Muscle of arm (tissue), 14 donors: ENCODE measurements at places on chromosomes 6 and 20. TPM values are rescaled to one million over a fixed set of nuclear protein-coding genes. Genes with fewer than 3 reads are reported as not detected.

GRCh38 chr6:20319520-20320357, 81.9 kb upstream of the E2F3 start:
- DNase-seq, result peak; percentile 10

- DNase-seq, result no peak
Observed at GRCh38 chr6:106977246-106977645, 2.7 kb upstream of the CD24 start.

DNA sequence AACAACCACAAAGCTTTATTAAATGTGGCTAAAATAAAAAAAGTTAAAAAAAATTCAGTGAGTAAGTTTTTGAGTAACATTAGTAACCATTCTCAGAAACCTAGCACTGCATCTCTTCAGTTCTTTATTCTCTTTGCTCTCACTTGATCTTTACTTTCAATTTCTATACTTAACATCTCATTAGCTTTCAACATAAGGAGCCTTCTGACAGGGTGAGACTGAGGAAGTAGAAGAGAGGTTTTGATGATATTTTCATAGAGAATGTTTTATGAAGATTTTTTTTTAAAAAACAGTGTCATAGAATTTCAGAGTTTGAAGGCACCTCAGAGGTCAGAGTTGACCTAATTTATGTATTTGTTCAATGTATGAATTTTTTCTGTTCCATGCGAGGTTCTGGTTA, 60.8 kb downstream of the FAM83B start:
- no peak for DNase-seq

- no peak for DNase-seq
Observed at GRCh38 chr6:52527436-52527835, 49.4 kb downstream of the TRAM2 start.

DNA sequence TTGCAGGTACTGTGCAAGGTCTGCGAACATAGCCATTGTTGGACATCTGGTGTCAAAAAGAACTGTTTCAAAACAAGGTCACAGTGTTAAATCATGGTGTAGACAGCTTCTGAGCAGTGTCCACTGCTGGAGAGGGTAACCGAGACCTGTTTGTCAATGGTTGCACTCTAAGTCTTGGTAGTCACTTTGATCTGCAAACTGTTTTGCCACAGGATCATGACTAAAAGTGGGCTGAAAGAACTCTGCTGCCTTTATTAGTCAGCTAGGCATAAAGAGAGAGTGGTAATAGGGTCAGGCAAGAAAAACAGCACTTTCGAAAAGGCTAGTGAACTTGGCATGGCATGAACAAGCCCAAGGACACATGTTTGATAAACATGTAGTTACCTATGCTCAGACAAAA, 552.3 kb upstream of the CITED2 start:
- DNase-seq, result no peak

GRCh38 chr20:50883856-50884255, 47.4 kb downstream of the ADNP start:
- no peak for DNase-seq

- DNase-seq, result no peak
Observed at GRCh38 chr6:128070406-128070805, 169.5 kb upstream of the THEMIS start.

- no peak for DNase-seq
Observed at GRCh38 chr20:62628691-62629090, 13.6 kb upstream of the SLCO4A1 start.

GRCh38 chr6:69111301-69111700, 476.2 kb downstream of the ADGRB3 start:
- no peak for DNase-seq

DNA sequence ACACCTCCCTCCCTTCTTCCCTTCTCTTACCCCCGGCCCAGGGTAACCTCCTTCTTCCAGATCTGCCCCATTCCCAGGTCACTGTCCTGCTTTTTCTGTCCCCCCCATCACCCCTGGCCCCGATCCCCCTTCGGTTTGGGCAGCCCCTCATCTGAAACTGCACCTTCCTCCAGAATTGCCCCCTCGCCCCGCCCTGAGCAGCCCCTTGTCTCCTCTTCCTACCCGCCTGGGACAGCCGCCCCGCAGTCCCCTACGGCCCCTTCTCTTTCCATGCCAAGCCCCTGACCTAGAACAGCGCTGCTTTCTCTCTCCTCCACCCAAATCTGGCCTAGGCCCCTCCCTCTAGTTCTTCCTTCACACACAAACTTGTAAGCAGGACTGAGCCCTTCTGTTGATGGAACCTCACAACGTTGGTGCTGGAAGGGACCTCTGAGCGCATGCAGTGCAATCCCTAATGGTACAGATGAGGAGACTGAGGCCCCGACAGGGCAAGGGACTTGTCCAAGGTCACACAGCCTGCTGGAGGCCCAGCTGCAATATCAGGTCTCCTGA, 630 bp downstream of the PPP2R5D start:
- DNase-seq, result peak; percentile 26

DNA sequence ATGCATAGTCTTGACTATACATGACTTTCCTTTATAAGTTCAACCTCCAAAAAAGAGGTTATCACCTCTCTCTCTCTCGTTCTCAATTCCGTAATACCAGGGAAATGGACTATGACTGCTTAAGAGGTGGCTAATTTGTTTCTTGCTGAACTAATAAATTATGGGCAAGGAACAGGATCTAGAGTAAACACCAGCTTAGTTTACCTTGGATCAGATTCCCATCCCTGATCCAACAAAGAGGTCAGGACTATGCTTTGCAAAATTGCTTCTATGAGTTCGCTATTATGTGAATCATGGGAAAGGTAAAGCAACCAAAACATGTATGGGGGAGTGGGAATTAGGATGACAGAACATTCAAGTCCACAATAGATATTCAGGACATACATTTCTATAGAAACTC, 630.7 kb downstream of the HACE1 start:
- no peak for DNase-seq

DNA sequence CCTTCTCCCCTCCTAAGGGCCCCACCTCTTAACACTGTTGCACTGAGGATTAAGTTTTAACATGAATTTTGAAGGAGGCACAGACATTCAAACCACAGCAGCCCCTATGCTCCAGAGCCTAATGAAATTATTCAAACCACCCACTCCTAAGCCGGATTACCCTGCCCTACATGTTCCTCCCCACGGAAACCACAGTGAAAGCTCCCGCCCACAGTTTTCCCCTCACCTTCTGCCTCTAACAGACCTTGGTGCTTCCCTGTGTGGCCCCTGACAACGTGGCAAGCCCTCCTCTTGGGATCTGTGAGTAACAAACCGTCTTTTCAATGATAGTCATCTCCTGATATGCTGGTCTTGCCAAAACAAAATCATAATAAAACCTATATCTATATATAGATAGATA, 74.8 kb downstream of the RIN2 start:
- DNase-seq, result no peak

- no peak for DNase-seq
Observed at GRCh38 chr6:1997702-1998101, 247.7 kb downstream of the GMDS start.

DNA sequence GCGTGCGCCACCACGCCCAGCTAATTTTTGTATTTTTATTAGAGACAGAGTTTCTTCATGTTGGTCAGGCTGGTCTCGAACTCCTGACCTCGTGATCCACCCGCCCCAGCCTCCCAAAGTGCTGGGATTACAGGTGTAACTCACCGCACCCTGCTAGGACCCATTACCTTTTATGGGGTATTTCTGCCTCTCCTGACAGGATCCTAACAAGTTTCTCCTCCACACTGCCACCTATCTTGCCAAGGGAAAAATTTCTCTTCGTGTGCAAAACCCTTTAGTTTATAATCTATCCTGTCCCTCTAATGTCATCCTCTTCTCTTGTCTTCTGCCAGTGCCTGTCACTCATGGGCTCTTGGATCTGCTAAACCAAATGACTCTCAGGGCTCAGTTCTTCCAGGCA, 1.9 kb downstream of the STMND1 start:
- no peak for DNase-seq

The OR2B6 gene
- not detected for polyA plus RNA-seq

The TOX2 gene
- polyA plus RNA-seq, result 4.1 TPM

The MEI4 gene
- polyA plus RNA-seq, result 0.11 TPM

The EEF1A2 gene
- 406 TPM for polyA plus RNA-seq

The TFAP2C gene
- polyA plus RNA-seq, result not detected

The BFSP1 gene
- polyA plus RNA-seq, result not detected

The JPH2 gene
- 109 TPM for polyA plus RNA-seq

The TREML1 gene
- 0.20 TPM for polyA plus RNA-seq

The PHF3 gene
- 34.1 TPM for polyA plus RNA-seq

The HSPA12B gene
- polyA plus RNA-seq, result 16.1 TPM

The LIN28B gene
- 0.31 TPM for polyA plus RNA-seq

The MBOAT1 gene
- polyA plus RNA-seq, result not detected

The RNF144B gene
- polyA plus RNA-seq, result 8.3 TPM

The SPINT4 gene
- polyA plus RNA-seq, result not detected
